ENCODE measurements at places on chromosomes 3 and 15.

GRCh38 chr3:159170436-159171003, 368.7 kb downstream of the MFSD1 start:
- DNase-seq = no peak

GRCh38 chr3:185332026-185332735, 30.8 kb upstream of the MAP3K13 start:
- DNase-seq = no peak

DNA sequence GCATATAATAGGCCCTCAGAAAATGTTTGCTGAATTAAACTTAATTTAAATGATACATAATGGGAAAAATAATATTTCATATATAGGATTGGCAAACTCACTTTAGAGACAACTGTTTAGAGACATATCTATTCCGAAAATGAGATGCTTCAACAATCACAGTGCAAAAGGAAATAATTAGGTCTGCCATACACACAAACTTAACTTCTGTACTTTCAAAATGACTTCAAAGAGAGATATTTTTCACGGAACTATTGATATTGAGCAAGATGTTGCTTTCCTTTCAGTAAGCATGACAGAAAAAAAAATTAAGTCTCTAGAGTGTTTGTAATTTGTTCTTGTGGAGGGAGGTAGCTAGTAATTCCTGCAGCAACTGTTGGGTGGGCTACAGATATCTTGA, 769.5 kb downstream of the TUSC7 start:
- no peak for DNase-seq

- no peak for DNase-seq
Measured at GRCh38 chr3:116256843-116257485, 188.3 kb downstream of the LSAMP start.

DNA sequence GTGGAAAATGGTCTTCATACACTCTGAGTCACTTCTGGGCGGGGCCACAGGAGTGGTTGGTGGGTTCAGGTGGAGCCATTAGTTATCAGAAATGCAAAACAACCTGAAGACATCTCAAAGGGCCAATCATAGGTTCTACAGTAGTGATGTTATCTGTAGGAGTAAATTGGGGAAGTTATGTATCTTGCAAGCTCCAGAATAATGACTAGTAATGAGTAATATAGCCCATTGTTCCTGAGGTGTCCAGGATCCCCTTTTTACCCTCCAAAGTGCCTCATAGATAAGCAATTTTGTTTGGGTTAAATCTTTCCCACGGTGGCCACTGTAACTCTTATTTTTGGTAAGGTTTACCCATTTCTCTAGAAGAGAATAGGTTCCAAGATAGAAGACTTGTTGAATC, 91.7 kb downstream of the PIK3R4 start:
- DNase-seq = no peak

- no peak for DNase-seq
Measured at GRCh38 chr3:139281522-139282196, 62.2 kb upstream of the MRPS22 start.

DNA sequence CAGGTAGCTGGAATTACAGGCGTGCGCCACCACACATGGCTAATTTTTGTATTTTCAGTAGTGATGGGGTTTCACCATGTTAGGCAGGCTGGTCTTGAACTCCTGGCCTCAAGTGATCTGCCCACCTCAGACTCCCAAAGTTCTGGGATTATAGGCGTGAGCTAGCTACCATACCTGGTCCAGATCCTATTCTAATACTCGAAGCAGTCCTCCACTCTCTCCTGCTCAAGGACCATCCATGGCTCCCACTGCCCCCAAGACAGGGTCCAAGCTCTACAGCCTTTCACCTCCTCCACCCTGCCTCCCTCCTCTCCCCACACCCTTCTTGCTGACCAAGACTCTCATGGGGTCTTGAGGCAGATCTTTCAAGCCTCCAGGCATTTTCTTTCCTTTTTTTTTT, 12.6 kb upstream of the GRIP2 start:
- no peak for DNase-seq

DNA sequence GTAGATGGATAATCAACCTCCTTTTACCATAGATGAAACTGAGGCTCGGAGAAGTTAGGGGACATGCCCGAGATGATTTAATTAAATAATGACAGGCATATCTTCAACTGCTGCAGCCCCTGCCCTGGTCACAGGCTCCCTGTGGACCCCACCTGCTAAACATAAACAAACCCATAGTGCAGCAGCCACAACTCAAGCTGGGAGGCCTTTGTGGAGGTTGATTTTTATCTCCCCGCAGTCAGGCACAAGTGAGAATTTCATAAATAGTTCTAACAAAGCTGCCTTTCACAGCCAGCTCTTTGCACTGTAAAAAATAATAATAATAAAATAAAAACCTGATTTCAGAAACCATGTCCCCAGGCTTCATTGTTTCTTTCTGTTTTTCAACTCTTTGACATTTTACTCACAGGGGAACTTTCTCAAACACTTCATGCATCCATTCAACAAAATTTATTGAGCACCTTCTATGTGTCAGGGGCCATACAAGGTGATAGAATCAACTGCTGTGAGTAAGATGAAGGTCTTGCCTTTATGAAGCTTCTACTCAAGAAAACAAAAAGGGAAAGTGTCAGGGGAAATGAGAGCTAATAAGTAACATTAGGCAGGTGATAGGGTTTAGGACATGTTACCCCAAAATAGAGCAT, 393.6 kb upstream of the PROK2 start:
- no peak for DNase-seq

DNA sequence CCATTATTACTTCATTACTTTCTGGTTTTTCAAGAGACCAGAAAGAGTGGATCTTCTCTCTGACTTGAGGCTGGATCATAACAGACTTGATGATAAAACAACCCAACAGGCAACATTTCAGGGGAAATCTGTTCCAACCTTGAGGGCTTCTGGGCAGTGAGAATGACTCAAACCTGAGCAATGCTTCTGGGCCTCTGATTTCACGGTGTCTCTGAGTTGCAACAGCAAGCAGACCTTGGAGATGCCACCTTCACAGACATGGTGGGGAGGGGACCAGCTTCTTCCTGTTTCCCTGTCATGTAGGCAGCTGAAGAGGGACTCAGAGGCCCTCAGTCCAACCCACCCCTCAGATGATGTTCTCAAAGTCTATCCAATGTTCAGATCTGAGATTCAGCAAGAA, 104.0 kb downstream of the ABHD5 start:
- DNase-seq = no peak

DNA sequence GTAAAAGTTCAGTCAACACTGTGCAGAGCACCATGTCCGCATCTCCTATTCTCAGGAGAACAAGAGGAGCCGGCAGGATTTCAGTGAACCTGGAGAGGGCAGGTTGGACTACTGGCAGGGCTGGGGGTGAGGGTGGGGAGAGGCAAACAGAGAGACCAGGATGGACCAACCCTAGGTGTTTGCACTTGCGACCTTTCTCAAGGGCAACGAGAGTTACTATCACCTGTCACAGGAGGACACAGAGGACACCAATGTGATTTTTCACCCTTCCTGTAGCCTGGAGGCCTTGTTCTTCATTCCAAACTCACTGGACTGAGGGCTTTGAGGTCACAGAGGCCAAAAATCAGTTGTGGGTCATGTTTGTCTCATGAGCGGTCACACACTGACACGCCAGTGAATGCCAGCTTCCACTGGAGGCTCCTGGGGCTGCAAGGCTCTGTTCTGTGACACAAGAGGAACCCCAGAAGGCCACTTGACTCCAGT, 89.5 kb downstream of the CPN2 start:
- DNase-seq = no peak

GRCh38 chr15:75952525-75952924, 48.8 kb downstream of the FBXO22 start:
- DNase-seq = no peak

DNA sequence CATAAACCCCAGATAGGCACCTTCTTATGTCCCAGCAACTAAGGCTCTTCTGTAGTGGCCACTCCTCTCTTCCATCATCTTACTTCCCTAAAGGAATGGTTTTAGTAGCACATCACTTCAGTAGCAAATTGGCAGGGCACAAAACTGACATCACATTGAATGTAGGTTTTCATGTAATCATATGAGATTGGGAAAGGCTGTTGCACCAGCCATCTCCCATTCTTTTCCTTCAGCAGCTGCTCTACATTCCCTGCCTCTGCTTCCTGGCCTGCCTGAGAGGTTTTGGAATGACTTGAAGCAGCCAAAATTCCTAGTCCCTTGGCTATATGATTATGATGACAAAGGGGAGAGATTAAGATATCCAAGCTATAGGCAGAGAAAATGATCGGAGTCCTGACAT, 36.5 kb downstream of the NSUN3 start:
- DNase-seq = no peak

- DNase-seq = no peak
Measured at GRCh38 chr15:63040509-63040908, 2.0 kb upstream of the TPM1 start.

DNA sequence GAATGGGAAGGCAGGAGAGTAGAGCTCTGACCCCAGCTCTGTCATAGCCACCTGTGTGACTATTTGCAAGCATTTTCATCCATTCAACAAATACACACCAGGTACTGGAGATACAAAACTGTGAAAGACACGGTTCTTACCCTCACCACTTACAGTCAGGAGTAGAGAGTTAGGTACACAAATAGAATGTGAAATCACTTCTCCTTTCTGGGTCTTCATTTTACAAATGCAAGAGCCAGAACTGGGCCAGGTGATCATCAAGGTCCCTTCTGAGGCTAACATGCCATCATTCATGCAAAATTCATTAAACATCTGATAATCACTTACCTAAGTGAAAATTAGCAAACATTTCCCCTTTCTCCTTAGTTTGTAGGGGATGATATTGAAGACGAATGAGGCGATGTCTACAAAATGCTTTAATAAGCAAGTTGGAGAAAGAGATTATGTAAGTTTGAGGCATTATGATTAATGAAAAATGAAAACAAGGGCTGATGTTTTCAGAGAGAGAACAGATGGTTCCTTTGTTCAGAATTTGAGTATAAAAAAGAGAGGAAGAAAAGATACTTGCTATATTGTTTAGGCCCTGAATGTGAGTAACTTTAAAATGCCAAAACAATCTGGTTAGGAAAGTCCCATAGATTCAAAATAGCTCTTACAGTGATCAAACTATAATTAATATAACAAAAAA, 88.6 kb downstream of the LPP start:
- no peak for DNase-seq

- DNase-seq = no peak
Measured at GRCh38 chr3:152051501-152052404, 178.3 kb downstream of the SUCNR1 start.

DNA sequence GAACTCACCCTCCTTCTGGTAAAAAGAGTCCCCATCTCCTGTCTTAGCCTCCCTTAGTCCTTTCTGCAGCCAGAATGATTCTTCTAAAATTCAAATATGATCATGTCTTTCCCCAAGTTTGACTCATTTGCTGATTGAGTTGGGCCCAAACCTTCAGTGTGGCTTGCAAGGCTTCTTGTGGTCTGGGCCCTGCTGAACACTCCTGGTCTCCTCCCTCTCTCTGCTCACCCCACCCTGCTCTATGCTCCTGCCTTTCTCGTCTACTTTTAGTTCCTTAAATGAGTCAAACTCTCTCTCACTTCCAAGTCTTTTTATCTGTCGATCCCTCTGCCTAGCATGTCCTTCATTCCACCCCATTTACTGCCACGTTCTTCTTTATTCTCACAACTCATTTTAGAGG, 72.6 kb downstream of the CCR1 start:
- no peak for DNase-seq

DNA sequence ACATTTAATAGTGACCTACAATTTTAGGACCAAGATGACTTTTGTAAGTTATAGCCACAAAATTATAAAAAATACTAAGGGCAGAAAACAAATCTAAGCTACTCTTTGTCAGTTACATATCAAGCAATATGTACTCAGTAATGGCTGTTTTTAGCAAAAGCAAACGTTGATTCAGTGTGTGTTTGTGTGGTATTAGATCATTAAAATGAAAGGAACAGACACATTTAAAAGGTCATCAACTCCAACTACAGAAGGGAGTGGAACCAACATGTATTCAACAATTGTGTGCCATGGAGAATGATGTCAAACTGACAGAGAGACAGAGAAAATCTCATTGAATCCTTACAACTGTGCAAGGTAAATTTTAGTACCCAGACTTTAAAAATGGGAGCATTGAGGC, 268.8 kb upstream of the STT3B start:
- no peak for DNase-seq

DNA sequence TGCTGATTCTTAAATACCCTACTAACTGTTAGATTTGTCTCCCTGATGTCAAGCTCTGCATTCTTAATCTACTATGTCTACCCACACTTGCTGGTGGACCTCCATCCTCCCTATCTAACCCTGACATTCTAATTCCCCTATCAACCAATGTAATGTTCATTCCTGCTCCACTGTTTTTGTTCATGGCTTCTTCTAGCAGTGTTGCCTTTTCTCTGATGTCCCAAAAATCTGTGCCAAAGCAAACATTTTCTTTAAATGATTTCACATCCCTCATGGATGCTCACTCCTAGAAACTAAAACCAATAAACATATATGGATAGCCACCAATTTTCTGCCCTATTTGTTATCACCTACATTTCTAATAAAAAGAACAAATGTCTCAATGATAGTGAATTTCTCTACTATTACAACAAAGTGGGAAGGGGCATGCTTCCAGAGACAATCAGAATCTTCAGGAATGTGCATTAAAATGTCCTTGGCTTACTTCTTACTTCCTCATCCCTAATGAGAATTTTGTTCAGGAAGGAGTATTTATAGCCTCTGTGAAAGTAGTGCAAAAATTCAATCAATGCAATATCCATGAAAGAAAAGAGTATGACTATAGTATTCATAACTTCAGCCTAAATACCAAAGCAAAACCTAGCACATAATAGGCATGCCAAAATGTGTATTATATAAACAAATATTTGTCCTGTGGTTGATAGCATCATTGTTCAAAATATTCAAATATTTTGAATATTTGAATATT, 273.3 kb downstream of the ZNF385D start:
- DNase-seq = no peak

- DNase-seq = no peak
Measured at GRCh38 chr3:177687291-177687690, 490.0 kb upstream of the TBL1XR1 start.

GRCh38 chr3:172138792-172139507, 99.6 kb downstream of the FNDC3B start:
- no peak for DNase-seq

DNA sequence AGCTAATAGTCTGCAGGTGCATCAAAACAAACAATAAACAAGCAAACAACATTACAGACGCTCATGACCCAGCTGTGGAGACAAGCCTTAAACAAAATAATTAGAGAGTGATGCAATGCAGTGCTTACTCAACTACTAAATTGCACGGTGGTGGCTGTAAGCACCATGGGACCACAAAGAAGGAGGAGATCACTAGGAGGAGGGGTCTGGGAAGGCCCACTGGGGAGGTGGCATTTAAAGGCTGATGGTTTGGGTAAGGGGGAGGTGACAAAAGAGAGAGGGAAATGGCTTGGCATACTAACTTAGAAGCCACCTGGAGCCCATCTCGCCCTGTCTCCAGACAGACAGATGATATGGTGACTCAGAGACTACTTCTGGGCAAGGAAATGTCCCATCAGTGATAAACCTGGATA, 516.7 kb downstream of the FOXP1 start:
- no peak for DNase-seq

DNA sequence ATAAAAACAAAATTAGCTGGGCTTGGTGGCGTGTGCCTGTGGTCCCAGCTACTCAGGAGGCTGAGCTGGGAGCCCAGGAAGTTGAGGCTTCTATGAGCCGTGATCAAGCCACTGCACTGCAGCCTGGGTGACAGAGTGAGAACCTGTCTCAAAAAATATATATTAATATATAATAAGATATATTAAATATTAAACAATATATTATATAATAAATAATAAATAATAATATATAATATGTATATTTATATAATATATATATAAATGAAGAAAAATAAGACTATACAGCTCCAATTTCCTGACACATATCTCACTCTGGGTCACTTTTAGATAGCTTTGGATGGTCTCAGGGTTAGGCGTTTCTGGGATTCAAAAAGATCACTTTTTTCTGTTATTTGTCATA, 74.2 kb upstream of the DPPA4 start:
- DNase-seq = no peak
